ENCODE measurements at places on chromosomes 2 and 18. TPM values are rescaled to one million over a fixed set of nuclear protein-coding genes. Genes with fewer than 3 reads are reported as not detected.

DNA sequence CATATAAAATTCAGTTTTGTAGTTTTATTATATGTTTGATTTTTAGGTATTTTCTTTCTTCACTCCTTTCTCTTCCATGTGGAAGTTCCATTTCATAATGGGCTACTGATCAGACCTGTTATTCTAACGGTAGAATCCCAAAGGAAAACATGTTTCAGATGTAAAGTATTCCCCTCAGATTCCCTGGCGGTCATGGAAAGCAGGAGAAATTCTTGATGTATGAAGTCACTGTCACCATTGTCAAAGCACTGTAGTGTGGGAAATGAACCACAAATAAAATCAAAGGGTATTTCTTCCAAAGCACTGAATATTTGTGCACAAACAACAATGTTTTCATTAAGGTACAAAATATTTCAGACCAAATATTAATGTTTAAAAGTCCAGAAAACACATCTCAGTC is 237.3 kb upstream of the KLHL14 start:
- no peak overlapping the region for H3K4me3 ChIP-seq
- H3K36me3 ChIP-seq, result no peaks in the 10 kb centered on the region
- no peak for DNase-seq

- no peaks in the 10 kb centered on the region for H3K4me1 ChIP-seq
- peak overlapping the region; percentile 77 for H3K27ac ChIP-seq
- no peak overlapping the region for H3K4me3 ChIP-seq
- no peak for DNase-seq
- peaks cover 3% of the 10 kb centered on the region for H3K27me3 ChIP-seq
Measured at GRCh38 chr2:217904614-217904965, 98.2 kb downstream of the TNS1 start.

GRCh38 chr2:6082625-6083018 is 390.4 kb downstream of the SOX11 start:
- H3K36me3 ChIP-seq, result no peaks in the 10 kb centered on the region
- no peak overlapping the region for H3K27ac ChIP-seq
- H3K4me1 ChIP-seq, result no peaks in the 10 kb centered on the region
- DNase-seq, result no peak
- no peaks in the 10 kb centered on the region for H3K27me3 ChIP-seq
- H3K4me3 ChIP-seq, result no peak overlapping the region

Gene L3MBTL4
- 4.3 TPM for total RNA-seq

DNA sequence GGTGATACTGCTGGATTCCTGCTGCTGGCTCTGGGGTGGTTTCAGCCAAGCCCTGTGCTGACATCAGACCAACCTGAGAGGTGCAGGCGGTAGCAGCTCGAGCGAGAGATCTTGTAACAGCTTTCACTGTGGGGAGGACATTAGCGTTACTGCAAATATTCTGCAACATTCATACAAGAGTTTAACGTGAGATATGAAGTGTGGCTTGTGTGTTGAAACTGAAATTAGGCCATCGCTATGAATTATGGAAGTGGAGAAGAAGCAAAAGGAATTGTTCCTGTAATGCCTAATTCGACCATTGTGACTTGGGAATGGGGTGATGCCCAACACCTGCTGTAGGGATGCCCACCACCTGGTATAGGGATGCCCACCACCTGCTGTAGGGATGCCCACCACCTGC is 6.5 kb upstream of the MLPH start:
- H3K4me1 ChIP-seq, result peaks cover 5% of the 10 kb centered on the region
- H3K4me3 ChIP-seq, result no peak overlapping the region
- H3K27ac ChIP-seq, result no peak overlapping the region
- peaks cover 3% of the 10 kb centered on the region for H3K27me3 ChIP-seq
- DNase-seq, result no peak

Gene RESP18
- not detected for total RNA-seq
